ENCODE measurements at places on chromosomes 1 and 21.
A peak's percentile ranks its signal among the peaks of the same experiment; 100 is the strongest.

DNA sequence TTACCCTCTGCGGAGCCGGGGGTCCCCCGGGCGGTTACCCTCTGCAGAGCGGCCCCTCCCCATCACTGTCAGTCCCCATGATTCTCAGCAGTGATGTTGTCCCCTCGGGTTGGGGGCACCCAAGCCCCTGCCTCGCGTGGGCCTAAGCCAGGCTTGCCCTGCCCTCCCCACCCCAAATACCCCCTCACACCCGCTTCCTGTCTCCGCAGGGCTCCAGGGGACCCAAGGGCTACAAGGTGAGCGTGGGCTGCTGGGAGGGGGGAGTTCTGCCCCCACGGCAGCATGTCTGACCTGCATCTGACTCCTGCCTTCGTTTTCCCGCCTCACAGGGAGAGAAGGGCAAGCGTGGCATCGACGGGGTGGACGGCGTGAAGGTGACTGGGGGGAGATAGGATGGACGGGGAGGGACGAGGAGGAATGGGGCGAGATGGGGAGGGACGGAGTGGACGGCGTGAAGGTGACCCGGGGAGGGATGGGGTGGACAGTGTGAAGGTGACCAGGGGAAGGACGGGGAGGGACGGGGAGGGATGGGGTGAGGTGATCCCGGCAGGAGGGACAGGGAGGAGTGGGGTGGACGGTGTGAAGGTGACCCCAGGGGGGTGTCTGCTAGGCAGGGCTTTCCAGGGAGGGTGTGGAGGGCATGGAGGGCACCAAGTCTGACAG, 8.6 kb downstream of the COL6A1 start:
- peak; percentile 70 for DNase-seq

DNA sequence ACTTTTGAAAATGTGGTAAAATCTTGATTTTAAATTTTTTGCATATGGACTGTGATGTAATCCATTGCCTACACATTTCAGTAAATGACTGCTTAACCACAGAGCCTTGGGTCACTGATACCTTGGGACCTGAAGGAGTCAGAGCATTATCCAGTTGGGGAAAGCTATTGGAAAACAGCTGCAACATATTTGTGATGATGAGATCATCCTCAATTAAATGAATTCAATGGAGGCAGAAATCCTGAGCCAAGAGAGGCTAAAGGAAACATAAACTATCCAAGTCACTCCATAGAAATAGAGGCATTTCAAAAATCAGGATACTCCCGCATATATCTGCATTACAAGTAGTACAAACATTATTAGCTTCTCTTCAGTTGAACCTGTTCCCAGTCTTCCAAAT, 99.8 kb upstream of the PRMT6 start:
- DNase-seq, result no peak

DNA sequence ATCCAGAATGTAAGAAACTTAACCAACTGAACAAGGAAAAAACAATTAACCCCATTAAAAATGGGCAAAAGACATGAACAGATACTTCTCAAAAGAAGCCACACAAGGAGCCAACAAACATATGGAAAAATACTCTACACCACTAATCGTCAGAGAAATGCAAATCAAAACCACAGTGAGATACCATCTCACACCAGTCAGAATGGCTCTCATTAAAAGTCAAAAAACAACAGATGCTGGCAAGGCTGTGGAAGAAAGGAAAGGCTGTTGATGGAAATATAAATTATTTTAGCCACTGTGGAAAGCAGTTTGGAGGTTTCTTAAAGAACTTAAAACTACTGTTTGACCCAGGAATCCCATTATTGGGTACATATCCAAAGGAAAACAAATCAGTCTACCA, 51.2 kb downstream of the RGS4 start:
- no peak for DNase-seq

GRCh38 chr1:180311011-180311730, 81.1 kb downstream of the LHX4 start:
- DNase-seq, result no peak

GRCh38 chr1:195026792-195027191, 1581.4 kb downstream of the KCNT2 start:
- DNase-seq, result no peak

GRCh38 chr1:170351366-170351946, 180.5 kb upstream of the GORAB start:
- no peak for DNase-seq

DNA sequence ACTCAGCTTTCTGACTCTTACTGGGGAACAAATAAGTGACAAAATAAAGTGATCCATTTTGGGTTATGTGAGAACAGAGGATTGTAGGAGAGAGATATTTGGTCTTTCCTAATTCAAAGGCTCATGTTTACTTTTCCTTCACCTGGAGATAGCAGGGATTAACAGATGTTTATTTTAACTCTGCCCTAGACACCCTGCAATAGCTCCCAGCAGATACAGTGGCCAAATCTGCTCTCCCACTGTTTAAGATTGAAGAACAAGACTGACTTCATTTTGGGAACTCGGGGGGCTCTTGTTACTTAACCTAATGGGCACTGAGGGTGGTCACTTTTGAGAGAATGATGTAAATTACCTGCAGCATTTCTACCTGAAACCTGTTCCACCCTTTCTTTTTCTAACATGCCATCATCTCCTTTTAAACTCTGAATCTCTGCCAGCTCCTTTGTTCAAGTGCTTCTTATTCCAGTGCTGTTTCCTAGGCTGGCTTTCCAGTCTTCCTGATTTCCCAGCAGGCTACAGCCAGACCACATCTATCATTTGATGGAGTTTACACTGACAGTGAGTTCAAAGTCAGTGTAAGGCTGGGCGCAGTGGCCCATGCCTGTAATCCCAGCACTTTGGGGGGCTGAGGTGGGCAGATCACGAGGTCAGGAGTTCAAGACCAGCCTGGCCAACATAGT, 90.0 kb downstream of the SELENOF start:
- no peak for DNase-seq

- DNase-seq, result no peak
Measured at GRCh38 chr1:176944606-176945005, 219.9 kb downstream of the ASTN1 start.

- no peak for DNase-seq
Measured at GRCh38 chr1:108644984-108645383, 15.9 kb downstream of the HENMT1 start.

DNA sequence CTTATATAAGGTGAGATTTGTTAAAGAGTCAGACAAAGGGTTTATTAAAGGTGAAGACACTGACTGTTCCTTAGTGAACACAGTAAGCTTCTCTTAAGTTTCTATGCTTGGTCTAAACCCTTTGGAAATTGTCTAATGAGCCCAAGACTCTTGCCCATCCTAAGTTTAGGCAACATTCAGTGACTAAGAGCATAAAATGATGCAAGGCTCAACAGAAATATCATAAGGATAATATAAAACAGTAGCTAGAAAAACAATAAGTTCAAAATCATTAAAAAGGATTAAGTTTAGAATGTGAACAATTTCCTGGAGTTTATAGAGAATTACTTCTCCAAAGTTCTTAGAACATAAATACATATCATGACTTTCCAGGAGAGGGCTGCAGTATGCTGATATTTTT, 108.9 kb upstream of the PDC start:
- no peak for DNase-seq

GRCh38 chr1:205319081-205320018, 2.2 kb downstream of the NUAK2 start:
- no peak for DNase-seq

- peak; percentile 87 for DNase-seq
Measured at GRCh38 chr1:183185941-183186490, at the start of gene LAMC2. TSS of gene LAMC2 (plus strand) at chr1:183186264. CDS start at chr1:183186353, 89 bp downstream.

GRCh38 chr1:119279456-119280381, 88.9 kb upstream of the HAO2 start:
- no peak for DNase-seq

DNA sequence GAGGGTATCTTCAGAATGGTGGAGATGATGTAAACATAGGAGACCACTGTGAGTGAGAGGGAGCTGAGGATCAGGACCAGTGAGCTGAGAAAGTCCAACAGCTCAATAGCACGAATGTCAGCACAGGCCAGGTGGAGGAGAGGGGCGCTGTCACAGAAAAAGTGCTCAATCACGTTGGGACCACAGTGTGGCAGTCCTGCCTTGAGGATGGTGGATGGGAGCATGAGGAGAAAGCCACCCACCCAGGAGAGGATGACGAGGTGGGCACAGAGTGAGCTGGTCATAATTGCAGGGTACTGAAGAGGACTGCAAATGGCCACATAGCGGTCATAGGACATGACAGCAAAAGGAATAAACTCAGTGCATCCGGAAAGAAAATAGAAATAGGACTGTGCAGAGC, 8.1 kb downstream of the OR11L1 start:
- DNase-seq, result peak; percentile 51

GRCh38 chr1:67489643-67490042, 59.4 kb upstream of the SERBP1 start:
- peak; percentile 64 for DNase-seq

- DNase-seq, result no peak
Measured at GRCh38 chr1:93516164-93516563, 68.2 kb downstream of the FNBP1L start.

DNA sequence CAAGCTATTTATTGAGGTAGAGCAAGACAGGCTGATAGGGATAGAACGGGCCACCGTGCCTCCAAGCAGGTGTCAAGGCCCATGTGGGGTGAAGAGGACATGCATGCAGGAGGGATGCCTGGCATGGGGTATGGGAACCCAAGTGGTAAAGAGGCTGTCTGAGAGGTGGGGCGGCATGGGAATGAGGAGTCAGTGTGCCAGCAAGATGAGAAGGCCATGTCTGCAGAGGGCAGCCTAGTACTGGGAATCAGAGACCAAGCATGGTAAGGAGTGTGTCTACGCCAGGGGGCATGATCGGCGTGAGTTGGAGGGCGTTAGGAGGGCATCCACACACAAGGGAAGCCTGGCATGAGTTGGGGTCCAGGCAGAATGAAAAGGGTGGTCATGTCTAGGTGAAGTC, 303.7 kb upstream of the PLD5 start:
- DNase-seq, result no peak

DNA sequence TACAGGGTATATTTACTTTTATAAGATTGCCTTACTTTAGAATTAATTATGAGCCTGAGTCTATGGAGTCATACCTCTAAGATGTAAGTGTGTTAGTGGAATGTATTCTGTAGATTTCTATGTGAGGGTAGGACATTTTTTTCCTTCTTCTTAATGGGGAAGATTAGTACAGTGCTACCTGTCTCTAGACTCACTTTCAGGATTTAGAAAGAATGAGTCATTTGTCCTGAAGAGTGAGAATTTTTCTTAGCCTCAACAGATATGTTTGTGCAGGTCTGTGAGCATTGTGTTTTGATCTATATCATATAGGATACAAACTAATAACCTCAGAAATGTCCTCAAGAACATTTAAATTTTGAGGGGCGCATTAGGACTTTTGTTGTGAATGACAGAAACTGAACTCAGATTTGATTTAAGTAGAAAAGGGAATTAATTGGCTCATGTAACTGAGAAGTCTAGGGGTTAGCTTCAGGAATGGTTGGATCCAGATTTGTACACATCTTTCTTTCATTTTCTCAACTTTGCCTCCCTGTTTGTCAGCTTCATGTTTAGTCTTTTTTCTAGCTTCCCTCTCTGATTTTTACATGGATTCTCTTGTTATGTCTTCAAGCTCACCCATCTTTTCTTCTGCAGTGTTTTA, 45.3 kb downstream of the TTC3 start:
- DNase-seq, result no peak

- DNase-seq, result no peak
Measured at GRCh38 chr1:34746785-34747637, 7.8 kb upstream of the GJB5 start.

- DNase-seq, result no peak
Measured at GRCh38 chr1:67860776-67861175, 27.5 kb upstream of the GNG12 start.

DNA sequence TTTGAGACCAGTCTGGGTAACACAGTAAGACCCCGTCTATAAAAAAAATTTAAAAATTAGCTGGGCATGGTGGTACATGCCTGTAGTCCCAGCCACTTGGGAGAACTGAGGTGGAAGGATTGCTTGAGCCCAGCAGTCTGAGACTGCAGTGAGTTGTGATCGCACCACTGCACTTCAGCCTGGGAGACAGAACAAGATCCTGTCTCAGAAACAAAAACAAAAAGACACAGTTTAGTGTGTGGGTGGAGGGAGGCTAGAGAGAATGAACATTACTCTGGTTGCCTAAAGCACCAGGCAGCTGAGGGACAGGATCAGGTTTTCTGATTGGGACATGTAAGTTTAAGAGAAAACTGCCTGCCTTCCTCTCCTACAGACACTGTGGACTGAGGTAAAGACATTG, 42.3 kb downstream of the VAMP4 start:
- no peak for DNase-seq

DNA sequence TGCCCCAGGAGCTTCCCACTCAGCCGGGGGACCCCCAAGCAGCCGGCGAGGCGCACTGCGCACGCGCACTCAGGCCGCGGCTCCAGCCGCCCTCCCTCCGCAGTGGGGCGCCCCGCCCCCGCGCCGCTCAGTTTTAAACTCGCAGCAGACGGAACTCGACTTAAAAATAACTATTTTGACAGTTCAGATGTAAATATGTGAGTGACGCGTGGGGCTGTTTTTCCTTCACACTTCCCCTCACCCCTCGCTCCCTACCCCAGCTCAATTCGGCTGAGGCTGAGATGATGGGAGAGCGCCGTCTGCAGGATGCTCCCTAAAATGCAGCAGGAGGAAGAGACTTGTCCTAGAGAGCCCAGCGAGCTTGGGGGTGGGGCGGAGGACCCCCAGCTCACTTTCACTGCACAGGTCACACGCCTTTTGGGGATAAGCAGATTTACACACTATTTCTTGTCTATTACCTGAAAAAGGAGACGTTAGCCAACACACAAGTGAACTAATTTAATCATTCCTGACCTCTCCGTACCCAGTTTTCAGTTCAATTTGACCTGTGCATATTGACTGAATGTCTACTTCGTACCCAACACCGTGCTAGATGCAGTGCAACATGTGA, 8.9 kb upstream of the LEMD1 start:
- DNase-seq, result peak; percentile 90

GRCh38 chr1:201254625-201255478, 28.5 kb upstream of the PKP1 start:
- peak; percentile 98 for DNase-seq

DNA sequence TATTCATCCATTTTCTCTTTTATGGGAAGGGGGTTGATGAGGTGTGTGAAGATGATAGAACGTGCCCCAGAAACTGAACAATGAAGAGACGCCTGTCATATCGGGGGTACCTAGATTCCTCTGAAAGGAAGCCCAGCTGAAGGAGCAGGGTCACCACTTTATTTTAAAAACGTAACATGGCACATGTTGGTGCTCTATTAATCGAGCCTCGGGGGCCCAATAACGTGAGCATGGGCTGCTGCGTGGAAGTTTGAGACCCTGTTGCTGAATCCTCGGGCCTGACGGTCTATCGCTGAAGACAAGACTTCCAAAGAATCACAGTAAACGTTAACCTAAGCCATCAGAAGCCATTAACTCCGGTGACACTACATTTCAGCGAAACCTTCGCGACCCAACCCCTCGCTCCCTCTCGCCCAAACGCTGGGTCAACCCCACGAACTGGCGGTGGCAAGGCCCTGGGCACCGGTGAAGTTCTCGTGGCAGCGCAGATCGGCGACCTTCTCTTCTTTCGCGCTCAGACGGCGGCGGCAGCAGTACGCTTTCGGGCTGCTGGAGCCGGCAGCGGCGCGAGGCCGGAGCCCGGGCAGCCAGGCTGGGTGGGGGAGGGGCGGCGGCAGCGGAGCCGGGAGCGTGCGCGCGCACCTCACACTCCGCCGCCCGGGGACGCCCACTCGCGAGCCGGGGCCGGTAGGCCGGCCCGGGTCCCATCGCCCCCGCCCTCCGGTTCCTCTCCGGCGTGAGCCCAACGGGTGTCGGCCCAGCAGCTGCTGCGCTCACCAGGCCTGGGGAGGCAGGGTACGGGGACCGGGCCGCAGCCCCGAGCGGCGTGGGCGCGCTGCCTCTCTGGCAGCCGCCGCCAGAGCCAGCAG, 838 bp upstream of the MAN1A2 start:
- peak; percentile 93 for DNase-seq

GRCh38 chr21:44583800-44584147, 3.4 kb upstream of the KRTAP10-5 start:
- DNase-seq, result no peak

All from H7 (cell line).